Stimulated activated CD4-positive, alpha-beta T cell treated with anti-CD3 and anti-CD28 coated beads, Interleukin-1b, Interleukin-23, amount 100 ng/mL, for 1 hour (primary cell): ENCODE measurements at places on chromosomes 3 and 15.

- DNase-seq: no peak
Measured at GRCh38 chr3:31927811-31928210, 53.3 kb downstream of the OSBPL10 start.

- no peak for DNase-seq
Measured at GRCh38 chr3:107985496-107985895, 105.3 kb downstream of the CD47 start.

DNA sequence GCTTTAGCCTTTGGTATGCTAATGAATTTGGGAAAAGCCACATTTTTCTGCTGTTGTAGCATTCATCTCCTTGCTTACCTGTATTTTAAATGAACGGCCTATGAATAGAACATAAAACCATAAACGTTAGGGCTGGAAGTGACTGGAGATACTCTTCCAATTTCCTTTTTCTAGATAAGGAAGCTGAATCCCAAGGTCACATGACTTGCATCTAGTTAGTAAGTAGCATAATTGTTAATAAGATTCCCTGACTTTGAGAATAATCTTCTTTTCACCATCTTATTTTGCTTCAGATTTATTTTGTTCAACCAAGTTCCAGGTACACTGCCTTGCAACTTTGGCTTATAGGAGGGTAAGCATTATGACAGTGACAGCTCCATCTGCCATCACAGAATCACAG, 20.7 kb upstream of the EDEM1 start:
- DNase-seq: no peak

DNA sequence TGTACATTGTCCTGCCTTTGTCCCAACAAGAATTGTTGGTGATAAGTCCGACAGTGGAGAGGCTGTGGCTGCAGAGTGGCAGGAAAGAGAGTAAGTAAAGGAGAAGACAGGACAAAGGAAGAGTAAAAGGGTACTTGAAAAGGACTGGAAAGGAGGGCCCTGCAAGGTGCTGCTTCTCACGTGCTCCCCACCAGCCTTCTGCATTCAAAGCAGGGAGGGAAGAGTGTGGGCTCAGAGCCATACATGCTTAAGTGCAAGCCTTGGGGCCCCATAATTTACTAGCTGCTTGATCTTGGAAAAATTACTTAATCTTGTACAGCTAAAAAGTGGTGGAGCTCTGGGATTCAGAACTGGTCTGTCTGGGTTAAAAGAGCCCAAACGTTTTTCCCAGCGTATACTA, 29.9 kb downstream of the MME start:
- DNase-seq: no peak

- no peak for DNase-seq
Measured at GRCh38 chr3:150300388-150300787, 107.7 kb upstream of the TSC22D2 start.

DNA sequence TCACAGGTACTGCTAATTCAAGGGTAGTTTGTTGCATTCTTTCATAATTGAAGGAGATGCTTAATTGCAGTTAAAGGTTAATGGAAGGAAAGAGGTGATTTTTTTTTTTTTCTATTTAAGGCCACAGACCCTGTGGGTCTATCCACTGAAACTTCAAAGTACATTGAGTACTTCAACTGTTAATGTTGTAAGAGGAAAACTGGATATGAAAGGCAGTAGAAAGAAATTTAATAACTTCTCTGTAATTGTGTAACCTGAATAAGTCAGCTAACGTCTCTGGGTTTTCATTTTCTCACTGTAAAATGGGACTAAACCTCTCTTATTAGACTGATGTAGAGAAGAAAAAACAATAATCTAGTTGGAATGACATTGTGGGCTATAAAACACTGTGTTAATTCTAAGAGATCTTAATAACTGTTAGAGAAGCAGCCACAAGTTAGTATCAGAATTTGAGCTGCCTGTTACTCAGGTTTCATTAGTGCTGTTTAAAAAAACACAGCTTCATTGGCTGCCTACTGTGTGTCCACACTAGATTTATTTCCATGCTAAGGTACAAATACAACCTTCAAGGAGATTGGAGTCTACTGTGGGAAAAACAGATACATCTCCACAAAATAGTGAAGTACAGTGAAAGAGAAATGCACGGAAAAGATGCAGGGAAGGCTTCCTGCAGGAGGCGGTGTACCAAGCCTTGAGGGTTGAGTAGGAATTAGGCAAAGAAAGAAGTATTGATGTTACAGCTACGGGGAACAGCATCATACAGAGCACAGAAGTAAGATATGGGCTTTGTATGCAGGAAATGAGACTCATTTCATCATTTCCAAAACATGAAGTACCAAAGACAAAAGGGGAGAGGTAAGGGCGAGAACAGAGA, 483.6 kb downstream of the TAFA4 start:
- DNase-seq: no peak

GRCh38 chr15:33326908-33327307, 16.1 kb downstream of the RYR3 start:
- no peak for DNase-seq

- no peak for DNase-seq
Measured at GRCh38 chr3:38645601-38646000, 3.9 kb downstream of the SCN5A start.

- DNase-seq: no peak
Measured at GRCh38 chr3:94413336-94414108, 350.7 kb downstream of the NSUN3 start.

DNA sequence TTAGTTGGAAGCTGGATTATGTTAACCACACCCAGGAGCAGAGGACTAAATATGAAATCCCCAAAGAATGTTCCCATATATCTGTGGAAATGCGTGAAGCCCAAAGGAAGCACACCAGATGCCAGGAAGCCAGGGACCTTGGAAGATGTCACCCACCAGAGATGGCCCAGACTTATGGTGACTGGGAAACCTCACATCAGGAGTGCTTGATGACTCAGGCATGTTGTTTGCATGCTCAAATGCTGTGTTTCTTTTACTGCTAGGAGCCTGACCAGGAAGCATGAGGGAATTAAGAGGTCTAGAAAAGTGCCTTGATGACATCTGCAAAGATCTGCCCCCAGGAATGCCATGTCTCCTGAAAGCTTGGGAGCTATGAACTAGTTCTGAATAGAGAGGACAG, 109.0 kb upstream of the SLC2A2 start:
- DNase-seq: no peak

GRCh38 chr3:27575499-27575898, 91.3 kb upstream of the SLC4A7 start:
- DNase-seq: no peak

DNA sequence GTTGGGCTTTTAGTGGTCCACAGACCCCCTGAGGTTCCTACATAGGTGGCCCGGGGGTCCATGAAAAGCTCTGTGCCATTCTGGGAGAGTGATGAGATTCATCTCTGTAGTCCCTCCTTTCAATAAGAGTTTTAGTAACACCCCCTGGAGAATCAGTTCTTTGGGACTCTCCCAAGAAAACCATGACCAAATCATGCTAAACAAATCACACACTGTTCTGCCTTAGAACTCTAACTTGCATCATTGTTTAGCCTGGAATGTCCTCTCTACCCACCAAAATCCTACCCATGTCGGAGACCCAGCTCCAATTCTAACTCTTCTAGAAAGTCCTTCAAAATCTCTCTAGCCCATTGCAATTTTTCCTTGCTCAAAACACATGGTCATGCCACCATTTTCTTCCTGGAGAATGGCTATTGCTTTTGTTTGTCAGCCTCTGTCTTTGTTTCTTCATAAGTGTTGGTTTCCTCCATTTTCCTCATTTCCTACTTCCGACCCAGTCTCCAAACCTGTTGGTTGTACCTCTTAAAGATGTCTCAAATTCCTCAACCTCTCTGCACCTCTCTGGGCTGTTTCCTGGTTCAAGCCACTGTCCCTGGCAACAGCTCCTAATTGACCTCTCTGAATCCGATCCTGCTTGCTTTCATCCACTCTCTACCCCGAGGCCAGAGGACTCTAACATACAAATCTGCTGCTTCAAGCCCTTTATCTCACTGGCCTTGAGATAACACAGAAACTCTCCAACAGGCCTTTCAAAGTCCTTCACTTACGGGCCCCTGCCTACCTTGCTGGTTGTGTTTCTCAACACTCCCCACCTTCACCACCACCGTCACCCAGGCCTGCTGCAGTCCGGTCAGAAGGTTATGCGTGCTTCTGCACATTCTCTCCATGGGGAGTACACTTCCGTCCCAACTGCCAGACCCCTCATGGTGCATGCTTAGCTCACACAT, 23.7 kb downstream of the CYP19A1 start:
- no peak for DNase-seq

GRCh38 chr3:143265501-143266070, 146.0 kb downstream of the CHST2 start:
- no peak for DNase-seq

DNA sequence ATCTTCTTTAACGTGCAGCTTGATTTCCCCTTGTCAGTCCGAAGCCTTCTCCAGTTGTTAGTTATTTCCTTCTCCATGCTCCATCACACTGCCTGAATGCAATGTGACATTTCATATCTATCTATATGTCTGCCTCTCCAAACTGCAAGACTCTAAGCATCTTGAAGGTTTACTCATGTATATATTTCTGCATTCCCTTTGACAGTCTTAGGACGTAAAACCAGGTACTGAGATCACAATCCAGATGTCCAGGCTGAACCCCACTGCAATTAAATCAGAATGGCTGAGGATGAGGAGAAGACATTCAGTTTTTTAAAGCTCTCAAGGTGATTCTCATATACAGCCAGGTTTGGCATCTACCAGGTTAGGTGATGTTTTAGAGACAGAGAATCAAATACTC, 6.1 kb upstream of the SATB1 start:
- no peak for DNase-seq

DNA sequence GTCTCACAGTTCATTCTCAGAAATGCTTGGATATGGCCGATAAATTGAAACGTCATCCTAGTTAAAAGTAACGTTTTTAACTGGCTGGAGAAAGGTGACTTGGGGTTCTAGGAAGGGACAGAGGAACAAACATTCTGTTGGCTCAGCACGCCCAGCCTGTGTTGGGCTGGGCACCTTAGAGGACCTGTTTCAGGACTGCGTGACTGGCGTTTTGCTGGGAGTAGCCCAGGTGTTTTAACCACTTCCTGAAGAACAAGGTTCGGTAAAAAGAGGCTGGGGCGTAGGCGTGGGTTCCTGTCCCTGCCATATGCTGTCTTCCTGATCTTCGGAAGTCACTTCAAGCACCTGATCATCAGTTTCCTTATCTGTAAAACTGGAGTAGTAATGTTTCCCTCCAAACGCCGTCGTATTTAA, 1.1 kb upstream of the TLNRD1 start:
- no peak for DNase-seq

GRCh38 chr3:182092662-182093262, 381.0 kb downstream of the SOX2 start:
- DNase-seq: no peak

GRCh38 chr15:69060744-69061143, 46.2 kb downstream of the NOX5 start:
- no peak for DNase-seq

DNA sequence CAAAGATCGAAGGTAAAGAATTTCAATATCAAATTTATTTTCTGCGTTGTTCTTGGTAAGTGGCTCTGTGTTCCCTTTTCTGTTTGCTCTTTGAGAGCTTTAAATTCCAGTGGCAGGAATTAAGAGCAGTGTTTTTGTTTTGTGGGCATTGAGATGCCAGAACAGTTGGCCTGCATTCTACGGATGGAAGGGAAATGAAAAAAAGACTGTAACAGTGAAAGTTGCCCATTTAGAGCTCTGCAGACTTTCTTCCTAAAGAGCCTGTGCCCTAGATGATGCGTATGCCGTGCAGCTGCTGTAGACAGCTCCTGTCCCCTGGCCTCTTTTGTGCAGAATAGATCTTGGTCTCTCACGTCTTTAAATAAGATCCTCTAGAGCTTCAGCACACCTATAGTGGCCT, 58.8 kb downstream of the KAT2B start:
- no peak for DNase-seq

DNA sequence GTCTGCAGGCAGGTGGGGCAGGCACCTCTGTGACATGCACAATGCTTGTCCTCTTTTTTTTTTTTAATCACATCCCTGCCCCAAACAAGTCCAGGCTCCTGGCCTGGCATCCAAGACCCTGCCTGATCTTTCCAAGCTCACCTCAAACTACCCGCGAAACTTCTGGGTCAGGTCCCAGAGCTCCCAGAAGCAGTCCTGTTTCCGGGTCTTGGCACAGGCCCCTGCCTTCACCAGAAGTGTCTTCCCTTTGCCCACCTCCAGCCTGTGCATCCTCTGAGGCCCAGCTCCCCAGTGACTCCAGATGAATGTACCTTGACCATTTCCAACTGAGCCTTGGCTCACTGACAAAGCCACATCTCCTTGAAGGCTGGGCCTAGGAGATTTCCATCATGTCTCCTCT, 23.0 kb downstream of the PLA2G4E start:
- no peak for DNase-seq

- DNase-seq: no peak
Measured at GRCh38 chr3:69999140-70000027, at the start of gene SAMMSON. SAMMSON (plus strand) TSS chr3:69999733.

DNA sequence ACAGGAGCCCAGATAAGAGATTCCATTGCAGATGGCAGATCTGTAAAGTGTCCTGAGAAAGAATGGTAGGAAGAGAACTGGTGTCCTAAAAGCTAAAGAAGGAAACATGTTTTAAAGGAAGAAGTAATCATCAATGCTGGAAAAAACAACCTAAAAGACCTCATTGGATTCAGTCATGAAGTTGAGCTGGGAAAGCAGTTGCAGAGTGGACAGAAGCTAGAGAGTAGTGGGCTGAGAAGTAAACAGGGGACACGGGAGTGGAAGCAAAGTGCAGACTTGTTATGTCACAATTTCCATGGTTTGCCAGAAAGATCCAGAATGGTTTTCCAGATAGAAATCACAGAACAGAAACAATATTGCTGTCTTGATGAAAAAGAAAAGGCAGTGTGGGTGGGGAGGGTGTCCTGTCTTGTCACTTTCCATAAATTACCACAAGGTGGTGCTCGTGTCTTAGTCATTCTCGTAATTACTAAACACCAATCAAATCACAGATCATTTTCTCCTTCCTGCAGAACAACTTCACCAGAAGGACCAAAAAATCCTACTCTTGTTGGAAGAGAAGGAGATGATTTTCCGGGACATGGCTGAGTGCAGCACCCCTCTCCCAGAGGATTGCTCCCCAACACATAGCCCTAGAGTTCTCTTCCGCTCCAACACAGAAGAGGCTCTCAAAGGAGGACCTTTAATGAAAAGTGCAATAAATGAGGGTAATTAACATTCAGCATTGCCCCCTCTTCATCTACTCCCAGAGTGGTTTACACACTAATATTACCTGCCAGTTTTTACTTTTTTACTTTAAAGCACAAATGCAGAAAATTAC, 64.5 kb downstream of the KLHL25 start:
- no peak for DNase-seq

- DNase-seq: no peak
Measured at GRCh38 chr15:36734366-36734765, 154.9 kb downstream of the CDIN1 start.
